ENCODE measurements at places on chromosomes 13 and 19.

DNA sequence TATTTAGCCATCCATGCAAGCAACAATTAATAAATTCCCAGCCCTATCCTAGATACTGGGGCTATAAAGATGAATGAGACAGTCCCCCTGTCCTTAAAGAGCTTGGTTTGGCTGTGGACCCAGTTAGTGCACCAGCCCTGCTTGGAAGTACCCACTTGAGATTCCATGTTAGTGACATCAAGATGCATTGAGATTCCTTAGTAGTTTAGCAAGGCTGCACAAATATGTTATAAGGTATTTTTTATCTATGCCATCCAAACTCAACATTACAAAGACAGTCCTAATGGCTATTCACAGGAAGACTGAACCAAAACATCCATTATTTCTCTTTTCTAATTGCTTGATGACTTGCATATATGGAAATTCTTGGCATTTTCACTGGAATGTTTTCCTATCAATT, 48.8 kb upstream of the RAP2A start:
- no peak for DNase-seq

GRCh38 chr13:112587764-112588489, at the start of gene TUBGCP3:
Gene TUBGCP3, minus strand, starts transcription at chr13:112588153. Its CDS starts 173 bp downstream, at chr13:112587980.
- peak; percentile 93 for DNase-seq

DNA sequence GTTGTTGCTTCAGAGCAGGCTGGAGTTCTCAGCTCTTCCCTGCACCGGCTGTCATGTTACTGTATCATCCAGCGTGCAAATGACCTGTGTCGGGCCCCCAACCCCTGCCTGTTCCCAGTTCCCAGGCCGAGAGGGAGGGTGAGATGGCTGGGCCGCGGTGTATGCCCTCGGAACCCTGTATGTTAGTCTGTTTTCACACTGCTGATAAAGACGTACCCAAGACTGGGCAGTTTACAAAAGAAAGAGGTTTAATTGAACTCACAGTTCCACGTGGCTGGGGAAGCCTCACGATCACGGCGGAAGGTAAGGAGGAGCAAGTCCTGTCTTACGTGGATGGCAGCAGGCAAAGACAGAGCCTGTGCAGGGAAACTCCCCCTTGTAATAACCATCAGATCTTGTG, 10.9 kb downstream of the TMEM255B start:
- DNase-seq, result no peak

DNA sequence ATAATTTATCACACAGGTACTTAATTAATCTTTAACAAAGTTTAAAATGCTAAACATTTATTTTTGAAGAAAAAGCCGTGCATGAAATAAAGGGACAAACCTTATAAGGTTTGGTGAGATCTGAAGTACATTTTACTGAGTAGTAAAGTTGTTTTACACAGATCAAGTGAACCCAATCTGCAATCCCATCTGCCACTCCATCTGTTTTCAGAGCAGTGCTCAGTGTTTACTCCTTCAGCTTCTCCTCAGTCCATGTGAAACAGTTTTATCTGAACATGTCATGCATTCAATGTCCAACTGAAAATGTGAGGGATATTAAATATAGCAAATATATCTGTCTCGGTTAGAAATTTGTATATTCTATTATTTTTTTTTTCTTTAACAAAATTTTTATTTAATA, 166.8 kb downstream of the MAB21L1 start:
- no peak for DNase-seq

DNA sequence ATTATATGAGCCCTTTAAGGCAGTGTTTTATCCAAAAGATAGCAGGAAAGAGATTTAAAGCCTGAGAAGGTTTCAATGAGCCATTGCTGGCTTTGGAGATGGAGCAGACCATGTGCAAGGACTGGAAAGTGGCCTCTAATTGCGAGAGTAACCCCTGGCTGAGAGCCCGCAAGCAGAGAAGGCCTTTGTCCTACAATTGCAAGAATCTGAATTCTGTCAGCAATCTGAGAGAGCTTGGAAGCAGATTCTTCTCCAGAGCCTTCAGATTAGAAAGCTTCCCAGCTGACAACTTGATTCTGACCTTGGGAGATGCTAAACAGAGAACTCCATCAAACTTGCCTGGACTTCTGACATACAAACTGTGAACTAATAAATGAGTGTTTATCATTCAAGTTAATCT, 528.7 kb upstream of the KLF12 start:
- no peak for DNase-seq

DNA sequence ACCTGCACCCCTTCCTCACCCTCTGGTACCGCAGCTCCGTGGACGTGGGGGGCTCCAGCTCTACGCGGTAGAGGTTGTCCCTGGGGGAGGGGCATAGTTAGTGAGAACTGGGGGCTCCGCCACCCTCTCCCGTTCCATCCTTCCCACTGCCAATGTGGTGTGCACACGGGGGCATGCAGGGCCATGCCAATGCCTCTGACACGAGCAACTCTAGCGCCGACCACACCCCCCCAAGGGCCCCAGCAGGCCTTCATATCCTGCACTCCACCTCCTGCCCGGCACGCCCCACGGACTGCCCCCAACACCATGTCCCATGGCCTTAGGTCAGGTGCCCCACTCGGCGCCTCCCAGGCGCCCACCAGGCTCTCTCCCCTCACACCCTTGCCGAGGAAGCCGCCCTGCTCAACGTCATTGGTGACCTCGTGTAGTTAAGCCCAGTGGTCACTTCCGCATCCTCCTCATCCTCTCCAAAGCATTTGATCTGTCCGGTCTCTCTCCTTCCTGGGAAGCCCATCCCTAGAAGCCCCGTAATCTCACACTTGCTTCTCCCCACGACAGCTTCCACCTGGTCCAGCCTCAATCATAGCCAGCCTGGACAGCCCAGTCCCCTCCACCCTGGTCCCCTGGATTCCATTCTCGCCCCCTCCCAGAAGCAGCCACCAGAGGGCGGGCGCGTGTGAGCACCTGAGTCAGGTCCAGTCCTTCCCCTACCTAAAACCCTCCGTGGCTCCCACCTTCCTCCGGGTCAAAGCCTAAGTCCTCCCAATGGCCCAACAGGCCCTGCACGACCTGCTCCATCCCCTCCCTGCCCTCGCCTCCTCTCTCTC, 2.1 kb downstream of the SEMA6B start:
- DNase-seq, result no peak

- no peak for DNase-seq
Measured at GRCh38 chr19:43798026-43798545, 4.2 kb downstream of the LYPD5 start.

DNA sequence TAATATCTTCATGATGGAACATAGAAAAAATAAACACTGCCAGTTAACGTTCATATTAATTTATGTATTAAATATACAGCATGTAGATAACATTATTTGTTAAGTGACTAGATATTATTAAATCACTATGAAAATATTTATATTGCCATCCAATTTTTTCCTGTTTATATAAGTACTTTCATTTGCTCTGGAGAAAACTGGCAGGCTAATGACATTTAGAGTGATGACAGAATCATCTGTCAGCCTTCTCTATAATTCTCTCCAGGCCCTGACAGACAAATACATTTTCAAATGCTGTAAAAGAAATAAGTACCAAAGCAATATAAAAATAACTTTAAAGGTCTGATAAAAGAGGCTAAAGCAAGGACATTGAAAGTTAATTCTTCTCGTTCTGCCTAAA, 2556.7 kb upstream of the PCDH20 start:
- no peak for DNase-seq

GRCh38 chr13:82407321-82407720, 1475.0 kb downstream of the SLITRK1 start:
- DNase-seq, result no peak

DNA sequence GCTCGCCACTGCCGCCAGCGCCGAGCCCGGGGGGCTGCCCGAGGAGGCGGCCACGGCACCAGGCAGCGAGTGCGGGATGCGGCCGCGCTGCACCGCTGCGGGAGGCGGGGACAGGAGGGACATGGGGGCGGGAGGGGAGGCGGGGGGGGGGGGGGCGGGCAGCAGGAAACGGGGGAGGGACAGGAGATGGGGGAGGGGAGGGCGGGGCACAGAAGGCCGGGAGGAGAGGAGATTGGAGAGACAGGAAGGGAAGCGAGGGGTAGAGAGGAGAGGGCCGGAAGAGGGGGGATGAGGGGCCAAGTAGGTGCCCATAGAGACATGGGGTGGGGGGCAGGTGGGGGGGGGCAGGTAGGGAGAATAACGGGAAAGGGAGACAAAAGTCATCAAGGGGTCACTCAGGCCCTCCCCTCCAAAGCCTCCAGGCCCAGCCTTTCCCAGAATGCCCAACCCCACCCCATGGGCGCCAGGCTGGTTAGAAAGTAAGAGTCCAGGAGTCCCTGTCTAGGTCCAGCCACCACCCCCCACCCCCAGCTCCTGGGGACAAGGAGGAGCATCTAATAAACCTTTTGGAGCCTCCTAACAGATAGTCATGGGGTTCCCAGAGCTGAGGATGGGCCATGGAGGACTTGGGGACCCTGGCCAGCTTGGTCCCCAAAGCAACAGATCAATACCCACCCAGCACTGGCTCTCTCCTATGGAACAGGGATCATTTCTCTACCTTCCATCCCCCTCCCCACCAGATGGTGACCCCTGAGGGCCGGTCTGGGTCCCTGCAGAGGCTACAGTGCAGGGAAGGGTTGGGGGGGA, 9.5 kb downstream of the NR2F6 start:
- no peak for DNase-seq

Data from heart left ventricle (tissue), 16 donors.